ENCODE measurements at places on chromosomes 2 and 18. TPM values are rescaled to one million over a fixed set of nuclear protein-coding genes. Genes with fewer than 3 reads are reported as not detected.

MAPK4 gene
- 23.6 TPM for total RNA-seq

DNA sequence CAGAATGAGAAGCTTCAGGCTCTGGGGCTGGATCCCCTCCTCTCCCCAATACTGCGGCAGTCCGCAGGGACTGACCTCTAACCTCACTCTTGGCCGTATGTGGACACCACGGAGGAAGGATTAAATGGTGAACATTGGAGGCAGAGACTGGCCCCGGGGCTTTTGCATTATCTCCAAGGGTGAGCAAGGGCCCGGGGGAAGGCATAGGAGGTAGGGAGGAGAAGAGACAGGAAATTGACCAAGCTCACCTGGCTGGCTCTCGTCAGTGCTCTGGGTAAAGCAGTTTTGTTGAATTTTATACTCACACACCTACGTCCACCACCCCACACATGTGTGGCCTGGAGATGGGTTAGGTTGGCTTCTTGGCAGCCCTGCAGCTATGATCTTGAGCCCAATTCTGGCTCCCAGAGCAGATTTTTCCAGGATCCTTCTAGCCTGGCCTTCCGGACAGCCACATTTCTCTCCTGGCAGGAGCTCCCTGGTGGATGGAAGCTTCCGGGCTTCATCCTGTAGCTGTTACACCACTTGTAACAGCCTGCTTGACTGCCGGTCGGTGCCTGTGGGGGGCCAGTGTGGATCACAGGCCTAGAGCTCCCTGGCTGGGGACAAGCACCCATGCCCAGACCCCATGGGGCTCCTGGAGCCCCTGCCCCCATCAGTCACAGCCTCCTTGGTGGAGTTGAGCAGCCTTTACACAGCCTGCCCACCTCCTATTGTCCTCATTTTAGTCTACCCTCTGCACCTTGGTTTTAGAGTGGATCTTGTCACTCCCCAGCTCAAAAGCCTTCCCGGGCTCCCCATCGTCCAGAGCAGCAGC is 7.6 kb downstream of the ITM2C start:
- DNase-seq, result no peak

GRCh38 chr2:20666005-20666303 is 990 bp upstream of the GDF7 start:
- DNase-seq, result no peak

GRCh38 chr2:2881499-2881898 is 496.1 kb downstream of the EIPR1 start:
- DNase-seq, result no peak

- DNase-seq, result no peak
These were observed 68.4 kb downstream of the POLR1A start for GRCh38 chr2:86037141-86037794.

GRCh38 chr2:113842919-113843736 is 46.8 kb upstream of the ACTR3 start:
- DNase-seq, result no peak

DNA sequence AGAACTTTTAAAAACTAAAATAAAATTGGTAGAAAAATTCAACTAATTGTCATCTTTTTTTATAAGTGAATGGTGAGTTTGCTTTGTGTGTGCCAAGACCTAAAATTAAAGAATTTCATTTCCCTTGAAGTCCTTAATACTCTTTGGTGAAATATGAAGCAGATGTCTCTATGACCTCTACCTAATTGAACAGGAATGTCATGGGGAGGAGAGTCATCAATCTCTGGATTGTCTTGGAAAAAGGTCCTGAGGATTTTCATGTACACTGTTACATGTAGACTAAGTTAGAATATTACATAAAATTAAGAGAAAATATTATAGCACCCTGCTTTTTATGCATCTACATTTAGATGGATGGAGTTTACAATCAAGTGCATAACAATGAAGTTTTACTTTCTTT is 177.9 kb upstream of the LRP1B start:
- no peak for DNase-seq

LYPD6 gene
- 9.4 TPM for total RNA-seq

FBXO36 gene
- 7.3 TPM for total RNA-seq

DNA sequence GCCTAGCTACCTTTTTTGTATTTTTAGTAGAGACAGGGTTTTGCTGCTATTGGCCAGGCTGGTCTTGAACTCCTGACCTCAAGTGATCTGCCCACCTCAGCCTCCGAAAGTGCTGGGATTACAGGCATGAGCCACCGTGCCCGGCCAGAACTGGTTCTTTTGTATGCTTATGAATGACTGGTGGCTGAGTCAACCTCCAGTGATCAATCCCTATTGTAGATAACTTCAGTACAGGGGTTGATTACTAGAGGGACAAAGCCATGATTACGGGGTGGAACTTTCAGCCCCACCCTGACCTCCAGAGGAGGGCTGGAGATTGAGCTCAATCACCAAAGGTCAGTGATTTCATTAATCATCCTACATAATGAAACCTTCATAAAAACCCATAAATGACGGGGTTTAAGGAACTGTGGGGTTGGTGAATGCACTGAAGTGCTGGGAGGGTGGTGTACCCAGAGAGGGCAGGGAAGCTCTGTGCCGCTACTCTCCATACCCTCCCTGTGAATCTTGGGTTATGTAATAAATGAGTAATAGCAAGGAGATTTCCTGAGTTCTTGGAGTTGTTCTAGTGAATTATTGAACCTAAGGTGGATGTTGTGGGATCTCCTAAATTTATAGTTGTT is 281.8 kb upstream of the CXCR4 start:
- no peak for DNase-seq

RSAD2 gene
- total RNA-seq, result 3.3 TPM

DNA sequence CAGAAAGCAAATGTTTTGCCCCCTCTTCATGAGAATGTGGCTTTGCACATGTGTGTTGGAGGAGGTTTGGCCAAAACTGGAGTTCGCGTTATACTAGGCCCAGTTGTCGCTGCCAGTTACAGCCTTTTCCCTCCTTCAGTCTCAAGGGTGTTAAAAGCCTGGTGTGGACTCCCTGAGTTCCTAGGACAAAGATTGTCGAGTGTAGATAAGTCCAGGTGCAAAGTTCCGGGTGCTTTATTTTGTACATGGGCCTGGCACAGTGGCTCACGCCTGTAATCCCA is 542 bp upstream of the RNF103 start:
- no peak for DNase-seq

- DNase-seq, result no peak
These were observed 123.1 kb downstream of the EIPR1 start for GRCh38 chr2:3254442-3254941.

- no peak for DNase-seq
These were observed 7.5 kb downstream of the C2orf49 start for GRCh38 chr2:105344704-105345345.

DNA sequence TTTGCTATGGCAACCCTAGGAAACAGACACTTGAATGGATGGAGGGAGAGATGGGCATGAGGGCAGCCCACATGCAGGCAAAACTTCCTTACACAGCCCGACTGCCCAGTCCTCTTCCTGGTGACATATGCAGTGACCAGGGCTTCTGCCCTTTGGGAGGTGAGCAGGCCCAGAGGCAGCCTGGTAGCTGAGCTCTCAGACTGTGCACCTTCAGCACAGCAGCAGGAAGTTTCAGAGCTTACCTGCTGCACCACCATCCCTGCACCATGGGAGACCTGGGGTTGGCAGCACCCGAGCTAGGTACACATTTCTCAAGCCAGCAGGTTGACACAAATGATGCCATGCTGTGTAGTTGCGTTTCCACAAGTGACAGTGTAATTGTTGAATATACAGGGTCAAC is 97.6 kb upstream of the LMAN1 start:
- no peak for DNase-seq

DNA sequence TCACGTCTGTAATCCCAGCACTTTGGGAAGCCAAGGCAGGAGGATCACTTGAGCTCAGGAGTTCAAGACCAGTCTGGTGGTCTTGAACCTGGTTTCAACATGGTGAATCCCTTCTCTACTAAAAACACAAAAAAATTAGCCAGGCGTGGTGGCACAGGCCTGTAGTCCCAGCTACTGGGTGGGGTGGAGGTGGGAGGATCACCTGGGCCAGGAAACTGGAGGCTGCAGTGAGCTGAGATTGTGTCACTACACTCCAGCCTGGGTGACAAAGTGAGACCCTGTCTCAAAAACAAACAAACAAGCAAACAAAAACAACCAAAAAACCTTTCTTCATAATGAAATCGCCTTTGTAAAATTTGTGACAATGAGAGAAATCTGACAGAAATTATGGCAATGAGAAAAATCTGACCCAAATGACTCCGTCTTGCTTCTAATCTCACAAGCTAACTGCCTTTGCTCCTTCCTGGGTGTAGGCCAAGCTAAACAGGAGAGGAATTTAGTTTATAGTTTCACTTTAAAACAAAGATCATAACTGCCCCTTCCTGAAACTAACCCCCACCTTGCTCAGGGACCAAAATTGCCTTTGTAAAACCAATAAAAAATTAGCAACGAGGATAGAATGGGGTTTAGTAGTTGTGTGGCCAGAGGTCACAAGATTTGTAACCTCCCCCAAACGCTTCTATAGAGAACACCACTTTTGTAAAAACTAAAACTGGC is 60.7 kb upstream of the KIF5C start:
- no peak for DNase-seq

LIPT1 gene
- 9.8 TPM for total RNA-seq

DNA sequence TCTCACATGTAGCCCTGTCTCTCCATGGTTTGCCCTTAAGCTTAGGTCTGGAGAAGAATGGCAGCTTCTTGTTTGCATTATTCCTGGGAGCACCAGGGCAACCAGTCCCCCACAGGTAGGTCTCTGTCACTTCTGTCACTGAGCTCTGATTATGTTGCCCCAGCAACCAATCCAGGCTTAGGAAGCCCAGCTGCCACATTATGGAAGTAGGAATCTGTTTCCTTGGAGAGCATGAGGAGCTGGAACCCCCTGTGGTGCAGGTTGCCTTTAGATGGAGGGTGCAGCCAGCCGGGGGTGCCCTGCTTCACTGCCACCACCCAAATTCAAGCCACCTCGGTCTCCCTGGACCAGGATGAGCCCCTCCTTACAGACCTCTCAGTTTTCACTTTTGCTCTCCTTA is 4.8 kb downstream of the RESP18 start:
- DNase-seq, result no peak

DNA sequence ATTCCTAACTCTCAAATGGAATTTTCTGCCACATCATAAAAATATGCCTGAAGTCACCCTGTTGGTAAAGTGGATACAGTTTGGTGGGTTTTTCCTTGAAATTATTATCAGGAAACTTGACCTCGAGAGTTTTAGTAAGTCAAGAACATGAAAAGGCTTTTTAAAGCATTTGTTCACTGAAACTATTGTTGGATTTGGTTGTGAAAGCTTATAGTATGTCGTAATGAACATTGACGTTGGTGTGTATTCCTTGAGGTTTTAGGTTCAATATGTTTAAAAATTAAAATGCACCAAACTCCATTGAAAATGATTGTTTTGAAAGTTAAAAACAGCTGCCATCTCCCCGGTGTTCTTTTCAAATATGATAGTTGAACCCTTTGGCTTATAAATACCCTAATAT is 30.8 kb downstream of the AOX1 start:
- no peak for DNase-seq

Data from frontal cortex (tissue), 4 donors.